ENCODE measurements at places on chromosomes 3 and 15. TPM values are rescaled to one million over a fixed set of nuclear protein-coding genes. Genes with fewer than 3 reads are reported as not detected.

GRCh38 chr15:77506311-77507142 lies 85.8 kb downstream of the HMG20A start:
- DNase-seq, result peak; percentile 67

GRCh38 chr15:42144841-42145375 lies 11.5 kb downstream of the PLA2G4F start:
- DNase-seq, result no peak

DNA sequence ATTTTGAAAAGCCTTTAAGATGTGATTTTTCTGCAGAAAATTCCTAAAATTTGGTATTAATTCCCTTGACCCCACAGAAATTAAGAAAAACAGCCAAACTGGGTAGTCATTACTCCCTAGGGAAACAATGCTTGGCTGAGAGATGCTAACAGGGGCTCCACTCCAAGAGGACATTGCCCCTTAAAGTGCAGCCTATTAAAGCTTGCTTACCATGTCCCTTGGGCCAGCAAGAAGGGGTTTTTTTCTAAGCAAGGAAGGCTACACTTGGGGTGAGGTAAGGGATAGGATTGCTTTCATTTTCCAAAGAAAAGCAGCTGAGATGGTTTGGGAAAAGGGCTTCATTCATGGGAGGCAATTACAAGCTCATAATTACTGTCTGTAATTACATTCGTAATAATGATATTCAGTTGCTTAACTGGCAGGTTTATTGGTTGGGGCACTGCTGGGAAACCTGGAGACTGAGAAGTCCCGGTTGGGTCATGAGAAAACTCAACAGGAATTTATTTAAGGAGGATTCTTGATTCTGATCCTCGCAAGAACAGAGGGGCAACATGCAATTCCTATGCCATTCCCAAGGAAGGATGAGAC lies 247.5 kb downstream of the NR1D2 start:
- DNase-seq, result no peak

DNA sequence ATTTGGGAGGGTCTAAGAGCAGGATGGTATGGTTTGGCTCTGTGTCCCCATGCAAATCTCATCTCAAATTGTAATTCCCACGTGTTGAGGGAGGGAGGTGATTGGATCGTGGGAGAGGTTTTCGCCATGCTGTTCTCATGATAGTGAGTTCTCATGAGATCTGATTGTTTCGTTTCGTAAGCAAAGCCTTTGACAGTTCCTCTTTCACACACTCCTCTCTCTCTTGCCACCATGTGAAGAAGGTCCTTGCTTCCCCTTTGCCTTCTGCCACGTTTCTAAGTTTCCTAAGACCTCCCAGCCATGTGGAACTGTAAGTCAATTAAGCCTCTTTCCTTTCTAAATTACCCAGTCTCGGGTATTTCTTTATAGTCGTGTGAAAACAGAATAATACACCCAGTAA lies 553.7 kb downstream of the TAFA4 start:
- no peak for DNase-seq

GRCh38 chr3:185330238-185330637 lies 32.7 kb upstream of the MAP3K13 start:
- DNase-seq, result no peak

GRCh38 chr3:147383617-147384016 lies 22.7 kb downstream of the ZIC4 start:
- DNase-seq, result no peak

DNA sequence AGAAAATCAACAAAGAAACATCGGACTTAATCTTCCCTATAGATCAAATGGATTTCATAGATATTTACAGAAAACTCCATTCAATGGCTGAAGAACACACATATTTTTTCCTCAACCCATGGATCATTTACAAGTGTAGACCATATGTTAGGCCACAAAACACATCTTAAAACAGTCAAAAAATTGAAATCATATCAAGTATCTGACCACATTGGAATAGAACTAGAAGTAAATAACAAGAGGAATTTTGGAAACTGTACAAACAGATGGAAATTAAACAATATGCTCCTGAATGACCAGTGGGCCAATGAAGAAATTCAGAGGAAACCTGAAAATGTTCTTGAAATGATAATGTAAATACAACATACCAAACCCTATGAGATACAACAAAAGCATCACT lies 323.1 kb upstream of the GPR149 start:
- DNase-seq, result no peak

DNA sequence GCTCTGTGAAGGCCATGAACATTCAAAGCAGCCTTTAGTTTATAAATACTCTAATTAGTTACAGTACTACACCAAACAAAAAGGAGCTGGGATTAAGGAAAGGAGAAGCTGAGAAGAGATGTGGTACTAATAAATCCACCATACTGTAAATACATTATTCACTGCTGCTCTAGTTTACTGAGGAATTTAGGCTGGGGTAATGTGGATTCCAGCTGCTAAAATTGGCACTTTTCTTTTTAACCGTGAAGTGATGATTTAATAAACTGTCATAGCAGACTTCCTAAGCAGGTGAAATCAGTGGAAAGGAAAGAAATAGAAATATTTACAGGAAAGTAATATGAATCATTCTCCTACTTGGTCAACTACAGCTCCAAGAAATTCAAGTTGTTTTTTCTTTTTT lies 88.7 kb downstream of the TFG start:
- no peak for DNase-seq

DNA sequence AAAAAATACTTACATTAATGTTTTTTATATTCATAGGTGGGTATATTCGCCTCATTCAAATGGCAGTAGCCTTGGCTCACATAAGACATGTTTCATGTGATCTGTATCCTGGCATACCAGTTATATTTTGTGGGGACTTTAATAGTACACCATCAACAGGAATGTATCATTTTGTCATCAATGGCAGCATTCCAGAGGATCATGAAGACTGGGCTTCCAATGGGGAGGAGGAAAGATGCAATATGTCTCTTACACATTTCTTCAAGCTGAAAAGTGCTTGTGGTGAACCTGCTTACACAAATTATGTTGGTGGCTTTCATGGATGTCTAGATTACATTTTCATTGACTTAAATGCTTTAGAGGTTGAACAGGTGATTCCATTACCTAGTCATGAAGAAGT lies 3.5 kb downstream of the PDE12 start:
- DNase-seq, result no peak

Gene HIGD2B
- not detected for total RNA-seq

Gene ACY1
- 32.2 TPM for total RNA-seq

Data from tibial nerve (tissue), 4 donors.